Occipital lobe (tissue), 3 donors: ENCODE measurements at places on chromosomes 6 and 20. TPM values are rescaled to one million over a fixed set of nuclear protein-coding genes. Genes with fewer than 3 reads are reported as not detected.

The GATA5 gene
- 0.16 TPM for total RNA-seq

The SNAP25 gene
- total RNA-seq: 92.5 TPM

The KIF25 gene
- not detected for total RNA-seq

The VTA1 gene
- total RNA-seq: 114 TPM

The CST2 gene
- total RNA-seq: not detected

The MEP1A gene
- total RNA-seq: not detected

The TOX2 gene
- 0.31 TPM for total RNA-seq
